T-helper 2 cell treated with Interferon-gamma antibody and Interleukin-4, amounts not matched to agents 100 ng/mL and 5 ng/mL, for 36 hours (primary cell): ENCODE measurements at places on chromosomes 6 and 20. TPM values are rescaled to one million over a fixed set of nuclear protein-coding genes. Genes with fewer than 3 reads are reported as not detected.

ADGRF5 gene
- total RNA-seq = not detected in 2 replicates

NUP153 gene
- total RNA-seq = 93.9 and 94.3 TPM in 2 replicates

ABHD16B gene
- total RNA-seq = not detected in 2 replicates

NR2E1 gene
- total RNA-seq = not detected in 2 replicates

STXBP5 gene
- total RNA-seq = 19.6 and 22.5 TPM in 2 replicates

TMEM244 gene
- not detected in 2 replicates for total RNA-seq

DDX39B gene
- total RNA-seq = 431 and 439 TPM in 2 replicates

TCP11 gene
- total RNA-seq = not detected in 2 replicates

AVP gene
- not detected in 2 replicates for total RNA-seq

TENT5A gene
- 1.4 and 2.5 TPM in 2 replicates for total RNA-seq

TOX2 gene
- total RNA-seq = 6.5 TPM in 2 replicates

NT5DC1 gene
- total RNA-seq = 47.9 TPM in 2 replicates

SPAG4 gene
- total RNA-seq = 3.7 and 5.4 TPM in 2 replicates

MMP24 gene
- total RNA-seq = not detected in 2 replicates

HLA-F gene
- total RNA-seq = 285 and 293 TPM in 2 replicates

ZNF311 gene
- 0.66 and 0.77 TPM in 2 replicates for total RNA-seq

GMPR gene
- 1.1 and 2.4 TPM in 2 replicates for total RNA-seq

SCGN gene
- not detected in 2 replicates for total RNA-seq

ITCH gene
- 48.5 and 53.2 TPM in 2 replicates for total RNA-seq

EPHA7 gene
- not detected in 2 replicates for total RNA-seq

GLYATL3 gene
- total RNA-seq = not detected in 2 replicates

LRRC73 gene
- total RNA-seq = 0.16 and 0.32 TPM in 2 replicates

GMNN gene
- 66.6 and 69.0 TPM in 2 replicates for total RNA-seq

COL12A1 gene
- total RNA-seq = not detected in 2 replicates

MATN4 gene
- 0.16 and 0.34 TPM in 2 replicates for total RNA-seq

MRAP2 gene
- total RNA-seq = not detected in 2 replicates

GRIK2 gene
- not detected in 2 replicates for total RNA-seq

NPBWR2 gene
- not detected in 2 replicates for total RNA-seq

PACSIN1 gene
- total RNA-seq = 0.11 and 0.18 TPM in 2 replicates

TOMM34 gene
- total RNA-seq = 23.7 and 24.0 TPM in 2 replicates

SLC26A8 gene
- total RNA-seq = not detected in 2 replicates

TRIM40 gene
- total RNA-seq = not detected in 2 replicates

ILRUN gene
- 74.2 and 77.1 TPM in 2 replicates for total RNA-seq

FOXC1 gene
- not detected in 2 replicates for total RNA-seq

PSMB9 gene
- total RNA-seq = 413 and 416 TPM in 2 replicates

TNNC2 gene
- total RNA-seq = 0.36 TPM in 1 of 2 replicates, not detected in the other

RAET1E gene
- total RNA-seq = not detected in 2 replicates

PSMF1 gene
- 152 and 161 TPM in 2 replicates for total RNA-seq

ZNF334 gene
- total RNA-seq = 1.2 and 1.3 TPM in 2 replicates

MOG gene
- total RNA-seq = not detected in 2 replicates

OR12D3 gene
- not detected in 2 replicates for total RNA-seq

SLC22A2 gene
- not detected in 2 replicates for total RNA-seq

CCN5 gene
- not detected in 2 replicates for total RNA-seq

BTNL2 gene
- total RNA-seq = not detected in 2 replicates

COX7A2 gene
- 422 and 428 TPM in 2 replicates for total RNA-seq

MRPL2 gene
- total RNA-seq = 47.9 and 50.2 TPM in 2 replicates

ID4 gene
- total RNA-seq = not detected in 2 replicates

PAK5 gene
- not detected in 2 replicates for total RNA-seq

LY6G6C gene
- 0.25 TPM in 1 of 2 replicates, not detected in the other for total RNA-seq

DEFB116 gene
- total RNA-seq = not detected in 2 replicates

COX4I2 gene
- total RNA-seq = not detected in 2 replicates

CD40 gene
- 0.43 and 0.61 TPM in 2 replicates for total RNA-seq

KAT14 gene
- total RNA-seq = 16.8 and 17.0 TPM in 2 replicates

MICAL1 gene
- total RNA-seq = 84.6 and 84.9 TPM in 2 replicates

NOX3 gene
- total RNA-seq = not detected in 2 replicates

PSORS1C2 gene
- total RNA-seq = not detected in 2 replicates

SLC17A1 gene
- total RNA-seq = not detected in 2 replicates

PDE7B gene
- 13.5 and 14.0 TPM in 2 replicates for total RNA-seq

CENPW gene
- total RNA-seq = 57.9 and 60.6 TPM in 2 replicates
